ENCODE measurements at places on chromosomes 1 and 21.

- DNase-seq, result no peak
These were observed 32.1 kb upstream of the RAB4A start for GRCh38 chr1:229238674-229239415.

- DNase-seq, result peak; percentile 59
These were observed 3.6 kb downstream of the KIAA0040 start for GRCh38 chr1:175188936-175189335.

GRCh38 chr21:44969931-44970755 is 30.3 kb downstream of the SLX9 start:
- no peak for DNase-seq

DNA sequence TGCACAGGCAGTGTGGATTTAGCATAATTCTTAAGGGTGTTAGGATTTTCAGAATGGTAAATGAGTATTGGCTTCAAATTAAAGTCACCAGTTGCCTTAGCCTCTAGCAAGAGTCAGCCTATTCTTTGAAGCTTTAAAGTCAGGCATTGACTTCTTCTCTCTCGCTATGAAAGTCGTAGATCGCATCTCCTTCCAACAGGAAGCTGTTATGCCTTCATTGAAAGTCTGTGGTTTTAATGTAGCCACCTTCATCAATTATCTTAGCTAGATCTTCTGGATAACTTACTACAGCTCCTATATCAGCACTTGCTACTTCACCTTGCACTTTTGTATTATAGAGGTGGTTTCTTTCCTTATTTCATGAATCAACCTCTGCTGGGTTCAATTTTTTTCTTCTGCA is 320.2 kb downstream of the PTPRC start:
- DNase-seq, result no peak

- DNase-seq, result no peak
These were observed 552 bp downstream of the DLGAP3 start for GRCh38 chr1:34928699-34929496.

DNA sequence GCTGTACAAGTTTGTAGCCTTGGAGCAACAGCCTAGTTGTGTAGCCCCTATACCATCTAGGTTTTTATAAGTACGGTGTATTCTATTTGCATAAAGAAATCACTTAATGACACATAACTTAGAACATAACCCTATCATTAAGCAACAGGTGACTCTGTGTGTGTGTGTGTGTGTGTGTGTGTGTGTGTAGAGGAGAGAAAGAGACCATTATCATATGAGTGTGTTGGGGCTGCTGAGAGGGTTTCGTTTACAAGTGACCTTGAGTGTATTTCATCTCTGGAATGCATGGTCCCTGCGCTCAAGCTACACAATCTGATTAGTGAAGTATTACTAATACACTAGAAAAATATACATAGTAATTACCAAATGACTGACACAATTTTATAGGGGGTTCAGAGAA is 115.1 kb downstream of the RABGAP1L start:
- no peak for DNase-seq

- no peak for DNase-seq
These were observed 75.5 kb upstream of the MACF1 start for GRCh38 chr1:39128959-39129358.

- no peak for DNase-seq
These were observed 18.5 kb downstream of the TP53BP2 start for GRCh38 chr1:223827193-223827663.

GRCh38 chr1:2300004-2300771 is 72.1 kb downstream of the SKI start:
- peak; percentile 89 for DNase-seq

DNA sequence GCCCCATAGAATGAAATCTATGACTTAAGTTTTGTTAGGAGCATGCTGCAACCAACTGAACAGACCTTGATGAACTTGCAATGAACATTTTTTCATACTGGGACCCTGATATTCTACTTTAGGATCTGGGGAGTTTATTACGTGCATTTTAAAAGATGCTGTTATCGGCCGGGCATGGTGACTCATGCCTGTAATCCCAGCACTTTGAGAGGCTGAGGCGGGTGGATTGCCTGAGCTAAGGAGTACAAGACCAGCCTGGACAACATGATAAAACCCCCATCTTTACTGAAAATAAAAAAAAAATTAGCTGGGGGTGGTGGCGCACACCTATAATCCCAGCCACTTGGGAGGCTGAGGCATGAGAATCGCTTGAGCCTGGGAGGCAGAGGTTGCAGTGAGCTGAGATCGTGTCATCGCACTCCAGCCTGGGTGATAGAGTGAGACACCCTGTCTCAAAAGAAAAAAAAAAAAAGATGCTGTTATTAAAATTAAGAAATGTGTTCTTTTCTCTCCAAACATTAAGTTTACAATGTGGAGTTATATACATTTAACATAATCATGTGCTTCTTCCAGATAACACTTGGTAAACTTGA is 7.1 kb downstream of the MPZL1 start:
- DNase-seq, result no peak

DNA sequence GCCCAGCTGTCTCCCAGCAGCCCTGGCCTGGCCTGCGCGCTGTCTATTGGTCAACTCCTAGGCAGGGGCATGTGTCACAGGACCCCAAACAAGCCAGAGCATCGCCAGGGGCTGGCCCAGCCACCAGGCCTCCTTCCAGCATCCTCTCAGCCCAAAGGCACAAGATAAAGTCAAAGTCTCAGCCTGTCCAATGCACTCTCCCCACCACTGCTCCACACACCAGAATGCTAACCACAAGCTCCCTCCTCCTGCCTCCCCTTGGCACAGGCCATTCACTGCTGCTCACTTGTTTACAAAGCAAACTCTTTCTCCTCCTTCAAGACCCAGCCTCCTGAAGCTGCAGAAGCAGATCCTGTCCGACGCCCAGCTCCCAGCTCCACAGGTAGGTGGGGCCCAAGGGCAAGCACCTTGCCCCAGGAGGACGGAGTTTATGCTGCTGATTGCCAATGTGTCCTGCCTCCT is 133.4 kb downstream of the DMRTB1 start:
- no peak for DNase-seq

DNA sequence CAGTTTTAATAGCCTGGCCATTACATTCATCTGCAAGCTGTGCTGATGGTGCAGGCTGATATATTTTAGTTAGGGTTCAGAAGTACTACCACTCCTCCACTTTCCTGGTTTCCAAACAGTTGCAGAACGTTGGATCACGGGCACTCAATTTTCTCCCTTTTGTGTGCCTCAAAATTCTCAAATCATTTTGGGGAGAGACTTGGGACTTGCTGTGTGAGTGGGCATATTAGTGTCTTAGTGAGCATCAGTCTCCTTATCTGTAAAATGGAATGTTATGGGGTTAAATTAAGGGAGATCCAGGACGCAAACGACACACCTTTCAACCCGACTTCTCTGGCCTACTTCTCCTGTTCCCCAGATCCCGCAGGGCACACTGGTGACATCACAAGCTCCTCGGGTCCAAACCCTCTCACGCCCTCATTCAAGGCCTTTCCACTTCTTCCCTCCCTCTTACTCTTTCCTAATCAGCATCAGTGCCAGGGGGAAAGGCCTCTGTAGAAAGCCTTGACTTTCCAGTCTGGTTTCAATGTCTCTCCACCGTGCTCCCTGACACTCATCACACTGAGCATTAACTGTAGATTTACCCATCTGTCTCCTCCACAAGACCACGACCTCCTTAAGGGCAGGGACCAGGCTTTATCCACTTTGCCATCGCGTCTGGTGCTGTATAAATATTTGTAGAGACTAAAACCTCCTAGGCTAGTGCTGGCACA is 1.2 kb downstream of the PIGP start:
- no peak for DNase-seq

- DNase-seq, result no peak
These were observed 32.3 kb downstream of the HHAT start for GRCh38 chr1:210360852-210361477.

- no peak for DNase-seq
These were observed 80.3 kb downstream of the RUNX3 start for GRCh38 chr1:24849672-24850295.

- DNase-seq, result no peak
These were observed 89.5 kb downstream of the DISC1 start for GRCh38 chr1:231715816-231716722.

DNA sequence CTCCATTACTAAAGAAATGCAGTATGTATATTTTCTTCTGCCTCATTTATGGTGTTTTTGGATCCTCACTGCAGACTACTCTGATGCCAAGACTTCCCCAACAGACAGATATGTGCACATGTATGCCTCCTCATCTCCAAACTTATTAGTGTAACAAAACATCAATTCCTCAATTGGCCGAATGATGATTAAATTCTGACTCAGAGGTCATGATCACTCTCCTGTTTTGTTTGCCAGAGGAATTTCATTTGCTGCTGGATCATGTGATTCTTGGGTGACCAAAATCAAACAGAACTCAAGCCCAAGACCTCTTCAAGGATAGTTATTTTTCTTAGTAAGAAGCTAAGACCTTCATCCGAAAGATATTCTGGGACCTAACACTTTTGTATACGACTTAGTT is 227.6 kb downstream of the LMO4 start:
- DNase-seq, result no peak

DNA sequence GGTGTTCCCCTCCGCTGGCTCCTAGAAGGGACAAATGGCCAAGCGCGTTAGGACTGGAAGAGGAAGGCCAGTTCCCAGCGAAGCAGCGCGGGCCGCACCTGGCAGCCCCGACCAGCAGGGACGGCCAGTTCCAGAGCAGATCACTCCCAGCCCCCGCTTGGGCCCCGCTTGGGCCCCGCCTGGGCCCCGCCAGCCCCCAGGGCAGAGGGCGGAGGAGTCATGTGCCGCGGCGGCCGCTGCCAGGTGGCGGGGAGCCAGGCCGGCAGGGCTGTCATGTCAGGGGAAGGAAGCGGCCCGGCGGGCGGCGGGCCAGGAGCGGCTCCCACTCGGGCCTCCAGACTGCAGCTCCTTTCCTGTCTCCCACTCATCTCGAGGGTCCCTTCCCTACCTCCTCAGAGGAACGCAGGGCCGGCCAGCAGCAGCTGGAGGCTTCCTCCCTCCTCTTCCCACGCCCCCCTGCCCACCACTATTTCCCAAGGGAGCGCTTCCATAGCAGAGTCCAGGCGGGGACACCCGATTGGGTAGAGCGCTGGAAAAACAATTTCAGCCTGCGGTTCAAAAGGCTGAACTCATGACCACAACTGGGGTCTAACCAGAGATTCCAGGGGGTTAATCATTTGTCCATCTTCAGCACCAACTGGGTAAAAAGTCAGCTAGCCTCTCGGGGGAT is 16.5 kb downstream of the ZNF697 start:
- DNase-seq, result no peak

DNA sequence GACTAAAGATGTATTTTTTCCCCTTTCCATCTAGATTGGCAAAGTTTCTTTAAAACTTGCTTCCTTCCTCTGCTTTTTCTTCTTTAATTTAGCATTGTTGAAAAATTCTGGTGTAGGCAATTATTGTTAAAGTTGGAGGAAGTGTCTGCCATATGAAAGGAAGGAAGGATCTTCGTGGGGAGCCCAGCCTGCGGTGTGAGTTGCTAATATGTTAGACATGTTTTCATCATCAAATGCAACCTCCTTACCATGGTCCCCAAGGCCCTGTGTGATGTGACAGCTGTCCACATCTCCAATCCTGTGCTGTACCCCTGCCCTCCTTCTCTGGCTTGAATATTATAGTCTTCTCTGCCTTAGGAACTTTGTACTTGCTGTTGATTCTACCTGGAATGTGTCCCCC is 81.0 kb upstream of the ZBTB18 start:
- no peak for DNase-seq

GRCh38 chr1:70210820-70211219 is 5.4 kb upstream of the LRRC40 start:
- DNase-seq, result no peak

DNA sequence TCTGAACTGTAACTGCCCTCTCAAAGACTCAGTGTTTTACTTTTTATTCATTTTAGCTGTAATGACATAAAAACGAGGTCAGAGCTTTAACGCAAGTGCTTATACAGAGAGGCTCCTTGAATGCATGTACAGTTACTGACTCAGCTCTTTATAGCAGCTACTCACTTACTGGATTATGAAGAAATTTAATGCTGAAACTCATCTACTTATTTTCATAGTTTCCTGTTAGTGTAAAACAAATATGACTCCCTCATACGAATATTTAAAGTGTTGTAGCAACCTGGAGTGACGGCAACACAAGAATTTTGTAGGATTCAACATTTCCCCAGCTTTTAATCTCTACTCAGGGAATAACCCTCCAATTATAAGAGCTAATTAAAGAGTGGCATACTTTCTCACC is 32.7 kb downstream of the ADSS2 start:
- DNase-seq, result no peak

DNA sequence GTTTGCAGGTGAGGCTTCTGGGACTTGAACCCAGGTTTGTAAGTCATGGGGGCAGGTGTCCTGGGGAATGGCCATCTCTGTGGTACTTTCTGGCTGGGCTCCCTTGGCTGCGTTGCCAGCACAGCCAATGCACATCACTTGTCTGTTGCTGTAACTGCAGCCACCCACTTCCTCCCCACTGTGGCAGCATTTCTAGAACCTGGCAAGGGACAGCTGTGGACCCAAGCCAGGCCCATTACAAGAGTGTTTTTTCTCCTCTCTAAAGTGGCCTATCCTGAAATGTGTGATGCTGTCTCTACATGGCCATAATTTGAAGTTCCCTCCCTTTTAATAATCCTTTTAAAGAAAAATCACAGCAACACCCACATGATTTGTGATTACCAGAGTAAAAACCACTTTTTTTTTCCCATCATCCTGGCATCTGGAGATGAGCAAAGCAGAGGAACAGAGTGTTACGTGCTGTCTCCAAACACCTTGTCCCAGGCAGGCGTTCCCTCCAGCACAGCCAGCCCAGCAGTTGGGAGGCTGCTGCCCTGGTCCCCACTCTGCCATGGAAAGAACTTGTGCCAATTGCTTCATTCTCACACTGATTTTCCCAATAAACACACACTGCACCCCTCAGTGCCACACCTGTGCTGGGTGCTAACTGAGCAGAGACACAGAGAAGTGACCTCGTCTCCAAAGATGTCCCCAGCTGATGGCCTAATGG is 360.6 kb upstream of the USP24 start:
- no peak for DNase-seq
